ENCODE measurements at places on chromosomes 7 and 10.
A peak's percentile ranks its signal among the peaks of the same experiment; 100 is the strongest.

DNA sequence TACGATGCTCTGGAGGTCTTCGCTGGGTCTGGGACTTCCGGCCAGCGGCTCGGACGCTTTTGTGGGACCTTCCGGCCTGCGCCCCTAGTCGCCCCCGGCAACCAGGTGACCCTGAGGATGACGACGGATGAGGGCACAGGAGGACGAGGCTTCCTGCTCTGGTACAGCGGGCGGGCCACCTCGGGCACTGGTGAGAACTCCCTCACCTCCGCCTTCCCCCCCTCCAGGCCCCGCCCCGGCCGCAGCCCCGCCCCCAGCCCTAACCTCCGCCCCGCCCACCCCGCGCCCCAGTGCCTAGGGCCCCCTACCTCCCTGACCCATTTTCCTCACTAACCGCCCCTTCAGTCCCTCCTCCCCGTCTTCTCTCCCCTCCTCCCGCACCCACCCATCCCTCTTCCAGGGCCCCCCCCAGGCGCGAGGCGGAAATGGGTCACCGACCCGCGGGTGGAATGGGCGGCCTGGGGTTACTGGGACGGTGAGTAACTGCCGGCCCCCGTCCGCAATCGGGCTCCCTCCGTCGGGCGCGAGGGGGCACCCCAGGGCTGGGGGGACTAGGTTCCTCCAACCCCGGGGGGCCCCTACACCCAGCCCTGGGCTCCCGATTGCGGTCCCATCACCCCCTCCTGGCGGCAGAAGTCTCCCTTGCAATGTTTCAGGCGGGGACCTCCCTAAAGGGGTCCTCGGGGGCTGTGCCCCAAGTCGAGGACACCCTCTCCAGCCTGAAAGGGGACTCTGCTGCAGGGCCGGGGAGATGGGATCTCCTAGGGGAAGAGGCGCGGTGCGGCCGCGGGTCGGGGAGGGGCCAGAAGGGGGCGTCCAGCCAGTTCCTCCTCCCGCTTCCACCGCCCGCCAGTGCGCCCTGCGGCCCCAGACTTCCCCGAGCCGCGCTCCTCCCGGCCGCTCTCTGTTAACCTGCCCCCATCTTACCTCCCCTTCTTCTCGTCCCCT, 2.1 kb downstream of the PCOLCE start:
- peak overlapping the region; percentile 77 for H3K27ac ChIP-seq
- no peaks in the 10 kb centered on the region for H3K36me3 ChIP-seq
- H3K27me3 ChIP-seq, result no peaks in the 10 kb centered on the region
- DNase-seq, result peak; percentile 89
- H3K4me3 ChIP-seq, result peak overlapping the region; percentile 86

DNA sequence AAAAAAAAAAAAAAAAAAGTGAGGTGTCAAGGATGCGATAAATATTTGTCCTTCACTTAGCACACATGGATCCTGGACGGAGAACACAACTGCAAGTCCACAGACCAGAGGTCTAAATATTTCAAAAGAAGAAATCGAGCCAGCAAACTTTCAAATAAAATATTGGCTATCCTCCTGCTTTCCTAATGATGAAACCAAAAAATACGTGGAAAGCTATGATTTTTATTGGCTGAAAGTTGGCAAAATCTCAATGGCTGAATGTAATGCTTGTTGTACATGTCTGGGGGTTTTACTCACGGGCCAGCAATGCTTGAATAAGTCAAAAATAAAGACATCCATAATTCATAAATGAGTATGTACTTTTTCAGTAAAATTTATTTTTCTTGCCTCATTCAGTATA, 19.0 kb upstream of the MGMT start:
- no peak for DNase-seq
- no peaks in the 10 kb centered on the region for H3K4me1 ChIP-seq
- no peak overlapping the region for H3K27ac ChIP-seq

GRCh38 chr10:48964038-48964437, 24.4 kb upstream of the LRRC18 start:
- no peak for DNase-seq
- H3K4me1 ChIP-seq, result no peaks in the 10 kb centered on the region
- H3K36me3 ChIP-seq, result no peaks in the 10 kb centered on the region
- no peak overlapping the region for H3K27ac ChIP-seq
- H3K27me3 ChIP-seq, result peaks cover 7% of the 10 kb centered on the region

DNA sequence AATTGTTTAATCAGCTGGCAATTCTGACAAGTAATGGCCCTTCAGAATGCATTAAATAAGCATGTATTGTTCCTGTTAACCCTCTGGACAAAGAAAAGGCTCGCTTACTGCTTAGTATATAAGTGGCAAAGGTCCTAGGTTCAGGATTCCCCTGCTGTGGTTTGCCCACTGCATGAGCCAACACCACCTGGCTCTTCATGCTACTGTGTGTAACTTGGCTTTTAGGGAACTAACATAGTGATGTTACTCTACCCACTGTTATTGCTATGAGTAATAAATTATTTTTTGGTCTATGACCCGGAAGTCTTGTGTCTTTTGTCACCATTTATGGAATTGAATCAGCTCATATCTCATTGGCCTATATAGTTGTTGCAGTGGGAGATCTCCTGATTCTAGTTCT, 791.7 kb upstream of the PHF14 start:
- no peaks in the 10 kb centered on the region for H3K36me3 ChIP-seq
- H3K4me1 ChIP-seq, result no peaks in the 10 kb centered on the region
- no peak for DNase-seq

DNA sequence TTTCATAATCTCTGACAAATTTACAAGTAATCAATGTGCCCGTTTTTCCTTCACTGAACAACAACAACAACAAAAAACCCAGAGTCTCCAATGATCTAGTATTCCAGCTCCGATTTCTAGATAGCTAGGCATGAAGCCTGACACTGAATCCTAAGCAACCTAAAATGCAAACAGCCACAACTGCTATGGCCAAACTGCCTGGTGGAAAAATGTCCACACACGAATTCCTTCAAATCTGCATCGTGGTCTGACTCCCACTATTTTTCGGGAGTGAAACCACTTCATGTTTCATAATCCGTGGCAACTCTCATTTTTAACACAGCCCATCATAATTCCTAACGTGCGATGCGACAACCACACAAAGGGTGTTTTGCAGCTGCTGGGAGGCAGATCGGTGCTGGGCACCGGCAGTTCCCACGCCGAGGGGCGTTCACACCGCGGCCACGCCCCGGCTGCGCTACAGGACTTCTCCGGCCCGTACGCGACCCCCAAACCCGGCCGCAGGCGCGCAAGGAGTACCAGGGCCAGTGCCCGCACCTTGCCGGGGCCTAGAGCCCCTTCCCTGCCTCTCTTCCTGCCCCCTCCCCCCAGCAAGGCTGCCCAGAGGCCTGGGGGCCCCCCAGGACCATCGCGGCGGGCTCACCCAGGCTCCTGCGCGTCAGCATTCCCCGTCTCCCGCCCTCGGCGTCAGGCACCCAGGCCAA, 814 bp downstream of the RUFY2 start:
- H3K36me3 ChIP-seq, result no peaks in the 10 kb centered on the region
- no peak for DNase-seq
- H3K27ac ChIP-seq, result peak overlapping the region; percentile 81
- H3K27me3 ChIP-seq, result no peaks in the 10 kb centered on the region
- H3K4me3 ChIP-seq, result peak overlapping the region; percentile 89

DNA sequence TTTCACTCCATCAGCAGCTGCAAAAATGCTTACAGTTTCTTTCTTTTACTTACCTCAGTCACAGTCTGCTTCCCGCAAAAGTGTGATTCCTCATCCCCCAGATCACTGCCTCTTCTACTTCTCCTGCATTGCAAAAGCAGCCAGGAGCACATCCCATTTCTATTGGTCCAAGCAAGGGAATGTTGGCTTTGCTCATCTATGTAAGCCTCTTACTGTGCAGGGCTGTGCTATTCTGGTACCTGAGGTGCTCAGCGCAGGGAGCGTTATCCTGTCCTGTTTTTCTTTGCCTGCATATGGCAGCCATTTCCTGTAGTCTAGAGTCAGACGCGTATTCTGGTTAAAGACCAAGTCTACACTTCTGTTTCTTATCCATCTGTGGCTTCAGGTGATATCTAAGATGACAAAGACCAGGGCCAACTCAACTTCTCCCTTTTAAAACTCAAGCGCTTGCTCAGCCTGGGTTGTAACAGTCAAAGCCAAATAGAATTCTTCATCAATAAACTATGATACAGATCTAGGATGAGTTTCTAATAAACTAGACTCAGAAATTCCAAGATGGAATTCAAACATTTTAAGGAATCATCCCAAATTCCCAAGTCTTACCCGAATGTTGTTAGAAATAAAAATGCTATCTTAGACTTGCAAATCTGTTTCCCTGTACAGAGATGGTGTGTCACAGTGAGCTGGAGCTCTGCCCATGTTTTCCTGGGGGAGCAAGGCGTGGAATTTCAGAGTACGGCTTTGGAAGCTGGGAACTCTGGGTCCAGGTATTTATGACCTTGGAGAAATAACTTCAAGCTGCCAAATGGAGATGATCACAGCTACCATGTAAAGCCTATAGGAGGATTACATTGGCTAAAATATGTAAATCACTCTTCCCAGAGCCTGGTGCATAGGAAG, 6.1 kb upstream of the RBM17 start:
- no peaks in the 10 kb centered on the region for H3K27me3 ChIP-seq
- peaks cover 42% of the 10 kb centered on the region for H3K4me1 ChIP-seq
- DNase-seq, result no peak
- peaks cover 10% of the 10 kb centered on the region for H3K36me3 ChIP-seq
- peak overlapping the region; percentile 83 for H3K4me3 ChIP-seq

DNA sequence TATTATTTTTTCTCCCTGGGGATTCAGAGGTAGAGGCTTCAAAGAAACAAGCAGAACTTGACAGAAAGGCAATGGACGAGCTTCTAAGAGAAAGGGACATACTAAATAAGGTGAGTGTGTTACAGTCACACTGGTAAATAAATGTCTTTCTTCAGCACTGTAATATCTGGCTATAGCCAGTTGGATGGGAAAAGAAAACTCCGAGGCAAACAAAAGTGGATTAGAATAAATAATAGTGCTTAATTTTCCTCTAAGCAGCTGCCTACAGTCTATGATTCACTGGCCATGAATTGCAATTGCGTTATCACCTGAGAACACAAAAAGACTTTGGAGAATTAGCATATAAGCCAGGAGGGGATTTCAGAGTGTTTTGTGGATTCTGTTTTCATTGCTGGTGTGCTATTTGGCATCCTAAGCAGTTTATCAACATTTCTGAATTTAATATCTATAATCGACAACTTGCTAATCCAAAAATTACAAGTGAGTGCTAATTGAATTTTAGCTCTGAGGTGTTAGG, 23.2 kb downstream of the CFAP58 start:
- H3K4me3 ChIP-seq, result no peak overlapping the region
- no peaks in the 10 kb centered on the region for H3K4me1 ChIP-seq
- no peak overlapping the region for H3K27ac ChIP-seq
- peaks cover 22% of the 10 kb centered on the region for H3K27me3 ChIP-seq
- no peak for DNase-seq
- no peaks in the 10 kb centered on the region for H3K36me3 ChIP-seq

- no peak for DNase-seq
- peak overlapping the region; percentile 77 for H3K27ac ChIP-seq
- H3K4me1 ChIP-seq, result peaks cover 25% of the 10 kb centered on the region
- H3K4me3 ChIP-seq, result peak overlapping the region; percentile 20
- no peaks in the 10 kb centered on the region for H3K36me3 ChIP-seq
These were observed 5.4 kb downstream of the ADAMTS14 start for GRCh38 chr10:70677620-70678249.

DNA sequence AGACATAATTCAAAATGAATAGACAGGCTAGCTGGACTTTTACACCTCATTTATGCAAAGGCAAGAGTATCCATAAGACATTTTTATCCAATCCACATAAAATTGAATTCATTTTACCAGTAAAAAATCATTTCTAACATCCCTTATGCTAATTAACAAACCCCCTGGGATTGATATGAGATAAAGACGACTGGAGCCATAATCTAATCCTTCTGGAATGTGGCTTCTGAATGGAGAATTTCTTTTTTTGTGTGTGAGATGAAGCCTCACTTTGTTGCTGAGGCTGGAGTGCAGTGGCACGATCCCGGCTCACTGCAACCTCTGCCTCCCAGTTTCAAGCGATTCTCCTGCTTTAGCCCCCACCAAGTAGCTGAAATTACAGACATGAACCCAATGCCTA, 90.4 kb downstream of the AKR1D1 start:
- peaks cover 3% of the 10 kb centered on the region for H3K27me3 ChIP-seq
- H3K4me3 ChIP-seq, result no peak overlapping the region
- no peak overlapping the region for H3K27ac ChIP-seq
- DNase-seq, result no peak

- no peaks in the 10 kb centered on the region for H3K4me1 ChIP-seq
- no peaks in the 10 kb centered on the region for H3K27me3 ChIP-seq
These were observed 26.2 kb downstream of the BUB3 start for GRCh38 chr10:123180101-123181090.

- no peak for DNase-seq
- no peak overlapping the region for H3K4me3 ChIP-seq
- H3K4me1 ChIP-seq, result no peaks in the 10 kb centered on the region
- no peak overlapping the region for H3K27ac ChIP-seq
- peaks cover 26% of the 10 kb centered on the region for H3K27me3 ChIP-seq
These were observed 194.9 kb downstream of the SDK1 start for GRCh38 chr7:3495954-3496353.

DNA sequence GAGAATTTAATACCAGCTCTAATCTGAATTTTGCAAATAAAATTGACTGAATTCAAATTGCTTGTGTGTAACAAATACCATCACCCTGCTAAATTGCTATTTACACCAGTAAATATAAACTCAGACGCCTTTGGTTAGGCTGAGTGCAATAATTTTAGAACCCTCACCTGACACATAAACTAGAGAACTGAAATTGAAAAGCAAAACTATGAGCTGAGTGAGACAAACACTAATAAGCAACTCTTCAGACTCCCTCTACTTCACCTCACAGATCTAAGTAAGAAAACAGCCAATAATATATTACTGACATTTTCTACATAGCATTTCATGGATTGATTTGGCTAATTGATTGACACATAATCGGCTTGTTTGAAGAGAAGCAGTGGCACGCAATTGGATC, 621.2 kb downstream of the REEP3 start:
- H3K27me3 ChIP-seq, result no peaks in the 10 kb centered on the region
- no peak overlapping the region for H3K4me3 ChIP-seq
- H3K27ac ChIP-seq, result no peak overlapping the region
- H3K4me1 ChIP-seq, result no peaks in the 10 kb centered on the region
- no peak for DNase-seq

GRCh38 chr7:47492716-47493325, 89.1 kb downstream of the TNS3 start:
- H3K4me3 ChIP-seq, result no peak overlapping the region
- no peaks in the 10 kb centered on the region for H3K4me1 ChIP-seq
- no peaks in the 10 kb centered on the region for H3K36me3 ChIP-seq
- DNase-seq, result no peak
- no peak overlapping the region for H3K27ac ChIP-seq
